ENCODE measurements at places on chromosomes 3 and 15. TPM values are rescaled to one million over a fixed set of nuclear protein-coding genes. Genes with fewer than 3 reads are reported as not detected.

DNA sequence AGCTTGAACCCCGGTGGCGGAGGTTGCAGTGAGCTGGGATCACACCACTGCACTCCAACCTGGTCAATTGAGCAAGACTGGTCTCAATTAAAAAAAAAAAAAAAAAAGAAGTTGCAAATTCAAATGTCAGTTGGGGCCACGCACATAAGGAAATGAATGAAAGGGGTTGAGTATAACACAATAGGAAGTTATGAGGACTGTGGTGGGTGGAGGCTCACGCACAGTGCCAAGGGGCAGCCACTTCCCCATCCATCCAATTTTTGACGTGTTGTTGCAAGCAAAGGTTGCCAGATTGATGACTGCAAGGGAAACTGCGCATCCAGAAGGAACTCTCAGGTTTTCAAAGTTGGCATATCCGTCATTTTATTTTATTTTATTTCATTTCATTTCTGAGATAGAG, 532.2 kb downstream of the NTRK3 start:
- peak; percentile 68 for DNase-seq
- H3K4me3 ChIP-seq: no peak overlapping the region
- no peaks in the 10 kb centered on the region for H3K27me3 ChIP-seq
- H3K27ac ChIP-seq: no peak overlapping the region

DNA sequence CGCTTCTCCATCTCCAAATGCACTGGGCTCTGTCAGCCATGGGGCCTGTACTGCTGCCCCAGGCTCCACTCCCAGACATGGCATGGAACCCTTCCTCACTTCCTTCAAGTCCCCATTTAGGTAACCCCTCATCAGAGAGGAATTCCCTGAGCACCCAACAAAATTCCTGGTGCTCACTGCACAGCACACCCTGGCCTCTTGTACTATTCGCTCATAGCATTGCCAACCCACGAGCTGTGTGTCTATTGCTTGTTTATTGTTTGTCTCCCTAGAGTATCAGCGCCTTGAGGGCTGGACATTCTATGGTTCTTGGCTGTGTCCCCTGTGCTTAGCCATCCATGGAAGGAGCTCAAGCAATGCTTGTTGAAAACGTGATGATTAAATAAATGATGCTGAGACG, 46.1 kb upstream of the SLCO2A1 start:
- H3K27ac ChIP-seq: no peak overlapping the region
- H3K27me3 ChIP-seq: no peaks in the 10 kb centered on the region
- H3K4me3 ChIP-seq: no peak overlapping the region

GRCh38 chr3:39193391-39193790, 996 bp upstream of the XIRP1 start:
- no peaks in the 10 kb centered on the region for H3K36me3 ChIP-seq
- H3K4me1 ChIP-seq: no peaks in the 10 kb centered on the region
- H3K27me3 ChIP-seq: no peaks in the 10 kb centered on the region
- no peak overlapping the region for H3K27ac ChIP-seq

DNA sequence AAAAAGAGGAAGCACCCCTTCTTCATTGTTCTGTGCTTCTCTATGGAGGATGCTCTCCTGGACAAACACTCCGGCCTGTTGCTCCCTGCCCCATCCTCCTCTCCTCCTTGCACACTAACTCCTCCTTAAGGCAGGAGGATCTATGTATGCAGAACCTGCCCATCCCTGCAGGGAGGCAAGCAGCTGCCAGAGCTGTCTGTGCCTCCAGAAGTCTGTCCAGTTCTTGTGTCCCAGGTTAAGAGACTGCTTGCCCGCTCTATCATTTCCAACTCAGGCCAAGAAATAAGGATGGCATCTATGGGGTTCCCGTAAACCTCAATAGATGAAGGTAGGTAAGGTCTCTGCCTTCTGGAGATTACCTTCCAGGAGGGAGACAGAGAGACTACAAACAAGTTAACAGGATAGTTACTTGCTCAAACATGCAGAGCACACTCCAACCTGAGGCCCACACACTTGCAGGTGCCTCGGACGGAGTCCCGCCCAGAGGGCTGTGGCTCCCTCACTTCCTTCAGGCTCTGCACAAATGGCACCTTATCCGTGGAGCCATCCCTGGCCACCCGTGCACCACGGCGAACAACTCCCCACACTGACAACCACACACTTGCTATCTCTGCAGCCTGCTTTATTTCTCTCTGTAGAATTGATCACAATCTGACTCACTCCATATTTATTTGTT, 6.9 kb downstream of the XXYLT1 start:
- peaks cover 6% of the 10 kb centered on the region for H3K36me3 ChIP-seq
- H3K4me1 ChIP-seq: peaks cover 15% of the 10 kb centered on the region
- no peaks in the 10 kb centered on the region for H3K27me3 ChIP-seq

- H3K27ac ChIP-seq: peak overlapping the region; percentile 96
- peak overlapping the region; percentile 84 for H3K4me3 ChIP-seq
These were observed 630 bp downstream of the ATP6V1A start for GRCh38 chr3:113747283-113748046.

DNA sequence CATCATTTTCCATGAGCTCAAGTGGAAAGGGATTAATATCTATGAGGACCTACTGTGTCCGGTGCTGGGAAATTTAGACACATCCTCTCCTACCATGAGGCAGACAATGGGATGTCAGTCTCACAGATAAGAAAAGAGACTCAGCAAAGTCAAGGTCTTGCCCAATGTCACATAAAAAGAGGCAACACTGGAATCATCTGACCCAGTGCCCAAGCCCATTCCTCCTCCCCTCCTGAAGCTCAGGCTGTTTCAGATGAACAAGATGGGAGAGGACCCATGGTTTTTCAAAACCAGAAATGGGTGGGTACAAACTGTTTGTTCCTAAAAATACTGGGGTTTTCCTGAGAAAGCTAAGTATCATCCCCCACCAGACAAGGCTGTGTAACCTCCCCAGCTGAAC, 22.2 kb downstream of the POC1A start:
- no peak overlapping the region for H3K4me3 ChIP-seq
- no peak for DNase-seq
- no peaks in the 10 kb centered on the region for H3K4me1 ChIP-seq
- no peaks in the 10 kb centered on the region for H3K27me3 ChIP-seq

DNA sequence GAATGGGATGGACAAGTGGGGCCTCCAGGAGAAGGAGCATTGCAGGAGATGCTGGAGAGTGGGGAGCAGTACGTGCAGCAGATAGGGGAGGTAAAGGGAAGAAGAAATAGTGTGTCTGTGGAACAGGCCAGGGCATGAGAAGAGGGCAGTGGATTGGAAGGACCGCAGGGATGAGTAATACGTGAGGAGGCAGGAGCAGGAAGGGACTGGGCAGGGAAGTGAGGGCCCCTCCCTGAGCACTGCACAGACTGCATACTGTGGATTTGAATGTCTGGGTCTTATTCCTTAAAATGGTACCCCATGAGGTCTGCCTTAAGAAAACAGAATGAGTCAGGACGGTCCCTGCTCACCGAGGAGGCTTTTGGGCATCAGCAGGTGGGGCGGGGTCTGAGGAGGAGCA, 210.0 kb upstream of the NDN start:
- no peaks in the 10 kb centered on the region for H3K27me3 ChIP-seq
- no peaks in the 10 kb centered on the region for H3K36me3 ChIP-seq
- H3K4me1 ChIP-seq: no peaks in the 10 kb centered on the region

DNA sequence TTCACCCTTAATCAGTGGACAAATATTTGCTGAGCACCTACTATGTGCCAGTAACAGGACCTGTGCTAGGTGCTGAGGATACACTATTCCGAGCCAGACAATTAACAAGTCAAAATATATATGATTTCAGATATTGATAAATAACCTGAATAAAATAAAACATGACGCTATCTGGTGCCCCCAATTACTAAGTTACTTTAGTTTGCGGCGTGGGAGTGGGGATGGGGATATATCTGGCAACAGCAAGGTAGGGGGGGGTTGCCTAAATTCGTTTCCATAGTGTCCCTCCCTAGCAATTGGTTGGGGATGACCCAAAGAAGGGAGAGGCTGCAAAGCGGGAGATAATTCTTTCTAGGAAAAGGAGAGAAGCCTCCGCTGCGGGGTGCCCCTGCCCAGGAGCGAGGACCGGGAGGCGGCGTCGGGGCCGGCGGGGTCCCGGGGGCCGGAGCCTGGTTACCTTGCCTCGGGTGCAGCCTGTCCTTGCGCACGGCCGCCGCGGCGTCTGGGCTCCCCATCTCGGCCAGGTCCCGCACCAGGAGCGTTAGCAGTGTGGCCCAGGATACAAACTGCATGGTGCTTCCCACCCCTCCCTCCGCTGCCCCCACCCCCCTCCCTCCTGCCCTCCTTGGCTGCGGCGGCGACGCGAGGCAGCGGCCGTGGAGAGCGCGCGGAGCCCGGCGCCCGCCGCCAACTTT, 567 bp downstream of the ADAMTS9 start:
- peaks cover 14% of the 10 kb centered on the region for H3K4me1 ChIP-seq
- no peak for DNase-seq
- no peaks in the 10 kb centered on the region for H3K27me3 ChIP-seq
- H3K36me3 ChIP-seq: no peaks in the 10 kb centered on the region
- peak overlapping the region; percentile 78 for H3K4me3 ChIP-seq

DNA sequence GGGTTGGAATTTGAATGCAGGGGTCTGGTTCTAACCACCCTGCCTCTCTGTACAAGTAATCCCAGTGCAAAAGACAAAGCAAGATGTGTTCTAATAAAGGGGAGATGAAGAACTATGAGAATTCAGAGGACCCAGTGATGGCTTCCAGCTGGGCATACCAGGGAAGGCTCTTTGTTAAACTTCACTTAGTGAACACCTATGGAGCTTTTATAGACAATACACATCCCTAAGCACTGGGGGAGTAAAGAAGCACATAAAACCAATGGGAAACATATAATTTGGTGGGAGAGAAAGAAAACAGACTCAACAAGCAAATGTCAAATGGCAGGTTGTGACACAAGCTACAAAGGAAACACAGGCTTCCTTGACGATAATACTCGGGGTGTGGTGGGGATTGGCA, 47.9 kb upstream of the RNU6-1 start:
- no peak overlapping the region for H3K4me3 ChIP-seq
- no peaks in the 10 kb centered on the region for H3K36me3 ChIP-seq
- H3K4me1 ChIP-seq: peaks cover 40% of the 10 kb centered on the region
- no peak for DNase-seq

GRCh38 chr3:178514401-178514800, 21.8 kb upstream of the KCNMB2 start:
- no peak overlapping the region for H3K4me3 ChIP-seq
- no peaks in the 10 kb centered on the region for H3K36me3 ChIP-seq
- H3K27me3 ChIP-seq: no peaks in the 10 kb centered on the region
- no peak overlapping the region for H3K27ac ChIP-seq
- no peaks in the 10 kb centered on the region for H3K4me1 ChIP-seq
- DNase-seq: no peak

DNA sequence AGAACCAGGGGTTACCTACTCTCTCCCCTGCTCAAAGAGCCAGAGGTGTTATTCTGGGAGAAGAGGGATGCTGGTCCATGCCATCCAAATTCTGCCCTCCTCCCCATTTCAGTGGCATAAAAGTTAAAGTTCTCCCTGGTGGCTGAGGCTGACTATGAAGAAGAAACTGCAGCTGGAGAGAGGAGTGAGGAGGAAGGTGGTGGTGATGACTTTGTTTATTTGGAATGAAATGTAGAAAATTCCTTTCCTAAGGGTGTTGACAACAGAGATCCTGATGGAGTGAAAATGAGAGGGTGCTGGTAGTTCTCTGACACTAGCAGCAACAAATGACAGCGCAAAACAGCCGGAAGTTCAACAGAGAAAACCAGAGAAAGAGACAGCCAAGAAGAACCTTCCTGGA, 100.4 kb downstream of the PCCB start:
- peak overlapping the region; percentile 76 for H3K27ac ChIP-seq
- peaks cover 18% of the 10 kb centered on the region for H3K36me3 ChIP-seq

DNA sequence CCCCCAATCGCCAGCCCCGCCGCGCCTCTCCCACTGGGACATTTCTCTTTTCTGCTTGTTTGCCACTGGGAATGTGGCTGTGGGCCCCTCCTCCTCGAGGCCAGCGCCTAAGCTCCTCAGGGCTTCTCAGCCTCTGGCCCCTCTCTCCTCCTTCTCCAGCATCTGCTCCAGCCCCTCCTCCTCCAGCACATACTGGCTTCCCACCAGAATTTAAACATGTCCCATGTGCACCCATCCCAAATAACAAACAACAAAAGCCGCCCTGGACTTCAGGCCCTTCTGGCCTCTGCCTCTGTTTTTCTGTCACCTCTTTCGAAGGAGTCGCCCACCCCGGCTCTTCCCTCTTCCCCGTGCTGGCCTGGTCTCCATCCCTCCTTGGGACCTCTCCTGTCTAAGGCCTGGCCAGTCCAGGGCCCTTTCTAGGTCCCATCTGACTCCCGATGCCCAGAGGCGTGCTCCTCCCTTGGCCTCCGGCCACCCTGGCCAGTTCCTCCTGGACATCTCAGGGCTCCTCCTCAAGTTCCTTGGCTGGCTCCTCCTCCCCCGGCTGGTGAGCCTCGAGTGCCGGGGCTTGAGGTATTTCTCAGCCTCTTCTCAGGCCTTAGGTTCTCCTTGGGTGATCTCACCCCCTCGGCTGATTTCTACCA, 94.6 kb upstream of the SLC6A6 start:
- H3K27me3 ChIP-seq: no peaks in the 10 kb centered on the region
- DNase-seq: no peak
- H3K36me3 ChIP-seq: no peaks in the 10 kb centered on the region
- peaks cover 10% of the 10 kb centered on the region for H3K4me1 ChIP-seq

DNA sequence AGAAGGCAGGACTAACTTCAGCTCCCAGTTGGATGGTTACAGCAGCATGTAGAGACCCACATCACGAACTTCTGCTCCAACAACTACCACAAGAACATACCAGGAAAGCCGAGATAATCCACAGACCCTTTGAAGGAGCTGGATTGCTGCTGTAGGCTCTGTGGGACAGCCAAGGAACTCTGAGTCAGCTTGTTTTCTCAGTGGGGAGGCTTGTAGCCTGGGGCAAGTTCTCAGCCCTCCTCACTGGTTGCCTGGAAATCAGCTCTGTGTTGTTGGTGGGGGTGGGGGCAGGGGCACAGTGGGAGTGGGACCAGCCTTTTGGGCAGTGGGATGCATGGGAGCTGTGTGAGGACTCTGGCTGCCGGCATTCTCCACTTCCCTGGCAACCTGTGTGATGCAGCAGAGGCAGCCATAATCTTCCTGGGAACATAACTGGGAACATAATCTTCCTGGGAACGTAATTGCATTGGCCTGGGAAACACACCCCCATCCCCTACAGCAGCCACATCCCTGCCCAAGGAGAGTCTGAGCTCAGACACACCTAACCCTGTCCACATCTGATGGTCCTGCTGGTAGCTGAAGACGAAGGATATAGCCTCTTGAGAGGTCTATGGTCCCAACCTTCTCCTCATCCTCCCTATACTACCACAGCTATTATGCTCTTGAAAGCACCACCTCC, 153.1 kb downstream of the PEAK1 start:
- no peak overlapping the region for H3K27ac ChIP-seq
- DNase-seq: no peak
- H3K27me3 ChIP-seq: no peaks in the 10 kb centered on the region
- H3K4me1 ChIP-seq: no peaks in the 10 kb centered on the region
- no peaks in the 10 kb centered on the region for H3K36me3 ChIP-seq

The SIDT1 gene
- 1.9 TPM for total RNA-seq

The TM4SF4 gene
- total RNA-seq: 4.1 TPM

The CCR3 gene
- not detected for total RNA-seq

The CCDC71 gene
- total RNA-seq: 12.5 TPM

The LRRC15 gene
- total RNA-seq: not detected

The ZNF502 gene
- 8.1 TPM for total RNA-seq

The C3orf62 gene
- total RNA-seq: 2.5 TPM

The C3orf85 gene
- not detected for total RNA-seq
